ENCODE measurements at places on chromosomes 3 and 15.

GRCh38 chr15:60651101-60651500, 172.2 kb upstream of the ICE2 start:
- DNase-seq, result peak; percentile 30

- no peak for DNase-seq
These were observed 20.0 kb upstream of the MFSD1 start for GRCh38 chr3:158781849-158782248.

DNA sequence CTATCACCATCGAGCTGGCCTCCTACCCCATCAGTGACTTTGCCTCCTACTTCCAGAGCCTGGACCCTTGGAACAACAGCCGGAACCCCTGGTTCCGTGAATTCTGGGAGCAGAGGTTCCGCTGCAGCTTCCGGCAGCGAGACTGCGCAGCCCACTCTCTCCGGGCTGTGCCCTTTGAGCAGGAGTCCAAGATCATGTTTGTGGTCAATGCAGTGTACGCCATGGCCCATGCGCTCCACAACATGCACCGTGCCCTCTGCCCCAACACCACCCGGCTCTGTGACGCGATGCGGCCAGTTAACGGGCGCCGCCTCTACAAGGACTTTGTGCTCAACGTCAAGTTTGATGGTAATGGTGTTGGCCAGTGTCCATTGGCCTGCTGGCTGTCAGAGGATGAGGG, 6.1 kb downstream of the GRM2 start:
- no peak for DNase-seq

- no peak for DNase-seq
These were observed 10.2 kb upstream of the FAH start for GRCh38 chr15:80142646-80143045.

DNA sequence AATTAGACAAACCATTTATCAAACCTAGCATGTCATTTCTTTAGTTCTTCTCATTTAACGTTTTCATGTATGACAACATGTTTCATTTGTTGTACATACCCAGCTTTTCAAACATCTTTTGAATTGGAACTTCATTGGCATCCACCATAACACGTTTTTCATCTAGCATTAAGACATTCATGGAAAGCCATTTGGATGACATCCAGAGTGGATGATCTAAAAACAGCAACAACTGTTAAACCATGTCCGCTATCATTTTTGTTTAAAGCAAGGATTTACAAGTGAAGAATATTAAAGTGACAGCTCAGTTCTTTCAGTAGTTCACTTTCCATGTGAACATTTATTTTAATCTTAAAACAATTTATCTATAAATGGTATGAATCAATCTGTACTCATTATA, 14.5 kb downstream of the GATM start:
- no peak for DNase-seq

- no peak for DNase-seq
These were observed 151.9 kb downstream of the RBPMS2 start for GRCh38 chr15:64623347-64623996.

DNA sequence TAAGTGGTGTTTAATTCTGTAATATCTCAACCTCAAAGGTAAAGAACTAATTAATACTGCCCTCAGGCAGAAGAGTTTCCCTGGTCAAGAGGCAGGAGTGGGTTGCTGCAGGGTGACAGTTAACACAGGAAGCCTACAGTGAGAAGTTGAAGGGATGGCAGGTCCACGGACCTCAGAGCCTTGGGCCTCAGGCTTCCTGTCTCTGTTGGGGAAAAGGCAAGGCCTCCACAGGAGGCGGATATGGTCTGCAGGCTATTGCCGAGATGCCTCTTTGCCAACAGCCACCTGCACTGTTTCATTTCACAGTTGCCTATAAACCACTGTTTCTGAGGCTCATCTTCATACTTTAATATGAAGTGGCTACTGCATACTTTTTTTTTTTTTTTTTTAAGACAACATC, 33.3 kb upstream of the RPN1 start:
- DNase-seq, result no peak

DNA sequence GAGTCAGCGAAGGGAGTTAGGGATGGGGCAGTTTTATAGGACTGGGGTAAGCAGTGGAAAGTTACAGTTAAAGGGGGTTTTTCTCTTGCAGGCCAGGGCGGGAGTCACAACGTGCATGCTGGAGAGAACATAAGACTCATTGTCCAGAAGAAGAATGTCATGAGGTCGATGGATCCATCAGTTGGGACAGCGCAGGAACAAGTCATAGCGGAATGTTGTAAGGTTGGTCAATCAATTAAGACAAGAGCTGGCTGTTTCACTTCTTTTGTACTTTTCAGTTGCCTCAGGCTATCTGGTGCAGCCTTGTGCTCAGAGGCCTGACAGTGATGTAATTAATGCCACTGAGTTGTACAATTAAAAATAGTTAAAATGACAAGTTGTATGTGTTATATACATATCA, 165.6 kb downstream of the OCA2 start:
- no peak for DNase-seq

Data from right renal pelvis (tissue), 4 donors.